Stimulated activated CD4-positive, alpha-beta T cell treated with anti-CD3 and anti-CD28 coated beads, Interleukin-1b, Interleukin-23, amount 100 ng/mL, for 4 hours (primary cell): ENCODE measurements at places on chromosomes 6 and 20.

- no peak for DNase-seq
Observed at GRCh38 chr20:11907621-11908020, 10.1 kb upstream of the BTBD3 start.

GRCh38 chr6:20412682-20413073, 11.0 kb downstream of the E2F3 start:
- no peak for DNase-seq

- no peak for DNase-seq
Observed at GRCh38 chr6:149995971-149996370, 29.4 kb downstream of the RAET1L start.

DNA sequence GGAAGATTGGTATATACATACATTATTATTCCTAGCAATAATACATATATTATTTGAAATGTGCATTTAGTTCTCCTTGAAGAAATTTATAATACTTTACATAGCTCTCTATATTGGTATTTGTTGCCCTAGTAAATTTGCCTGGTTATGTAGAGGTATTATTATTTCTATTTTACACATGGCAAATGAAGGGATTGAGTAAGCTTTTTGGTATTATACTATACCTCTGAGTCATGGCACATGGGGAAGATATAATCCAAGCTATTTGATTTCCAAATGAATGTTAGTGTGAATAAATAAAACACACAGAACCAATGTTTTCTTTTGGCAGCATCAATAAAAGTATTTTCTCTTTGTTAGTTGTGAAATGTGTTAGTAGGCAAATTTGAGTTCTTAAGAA, 409.6 kb upstream of the SLC35B3 start:
- DNase-seq = no peak

- no peak for DNase-seq
Observed at GRCh38 chr6:56827908-56828649, 126.8 kb upstream of the BEND6 start.

- no peak for DNase-seq
Observed at GRCh38 chr20:33839591-33839990, 28.4 kb downstream of the CHMP4B start.

GRCh38 chr6:49336514-49337131, 126.4 kb downstream of the MMUT start:
- DNase-seq = no peak

GRCh38 chr6:2197984-2198383, 47.4 kb downstream of the GMDS start:
- DNase-seq = no peak
